Central memory CD8-positive, alpha-beta T cell (primary cell): ENCODE measurements at places on chromosomes 7 and 10.

DNA sequence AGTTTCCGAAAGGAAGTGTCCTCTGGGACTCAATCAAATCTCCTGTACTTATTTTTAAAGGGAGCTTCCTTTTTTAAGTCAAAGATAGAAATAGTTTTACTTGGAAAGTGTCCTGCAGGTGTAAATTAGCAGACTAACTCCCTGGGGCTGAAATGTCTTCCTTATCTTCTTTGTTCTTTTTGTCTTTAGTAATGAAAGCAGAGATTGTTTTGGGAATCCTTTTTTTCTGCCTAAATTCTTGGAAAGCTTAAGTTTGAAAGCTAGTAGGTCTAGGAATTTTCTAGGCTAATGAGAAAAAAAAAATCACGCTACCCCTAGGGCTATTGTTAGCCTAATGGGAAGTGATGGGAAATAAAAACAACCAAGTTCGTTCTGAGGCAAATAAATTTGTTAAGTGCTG lies 139.1 kb upstream of the CSTF2T start:
- no peak for DNase-seq

DNA sequence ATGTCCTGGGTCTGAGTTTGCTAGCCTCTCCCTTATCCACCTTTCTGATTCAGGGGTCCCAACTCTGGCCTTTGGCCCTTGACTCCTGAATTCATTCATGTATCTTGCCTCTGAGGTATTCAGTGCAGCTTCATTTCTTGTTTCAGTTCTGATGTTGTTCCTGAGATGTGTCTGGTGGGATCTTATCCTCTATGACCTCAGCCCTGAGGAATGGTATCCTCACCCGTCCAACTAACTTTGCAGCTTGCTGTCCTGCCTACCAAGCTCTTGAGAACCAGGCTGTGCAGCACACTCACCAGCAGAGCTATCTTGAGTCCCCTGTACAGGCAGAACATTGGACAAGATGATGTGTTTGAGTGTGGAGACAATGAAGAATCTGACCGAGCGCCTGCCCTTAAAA lies 13.8 kb downstream of the SUFU start:
- DNase-seq, result no peak

- no peak for DNase-seq
Observed at GRCh38 chr7:155874010-155874409, 61.7 kb upstream of the SHH start.

DNA sequence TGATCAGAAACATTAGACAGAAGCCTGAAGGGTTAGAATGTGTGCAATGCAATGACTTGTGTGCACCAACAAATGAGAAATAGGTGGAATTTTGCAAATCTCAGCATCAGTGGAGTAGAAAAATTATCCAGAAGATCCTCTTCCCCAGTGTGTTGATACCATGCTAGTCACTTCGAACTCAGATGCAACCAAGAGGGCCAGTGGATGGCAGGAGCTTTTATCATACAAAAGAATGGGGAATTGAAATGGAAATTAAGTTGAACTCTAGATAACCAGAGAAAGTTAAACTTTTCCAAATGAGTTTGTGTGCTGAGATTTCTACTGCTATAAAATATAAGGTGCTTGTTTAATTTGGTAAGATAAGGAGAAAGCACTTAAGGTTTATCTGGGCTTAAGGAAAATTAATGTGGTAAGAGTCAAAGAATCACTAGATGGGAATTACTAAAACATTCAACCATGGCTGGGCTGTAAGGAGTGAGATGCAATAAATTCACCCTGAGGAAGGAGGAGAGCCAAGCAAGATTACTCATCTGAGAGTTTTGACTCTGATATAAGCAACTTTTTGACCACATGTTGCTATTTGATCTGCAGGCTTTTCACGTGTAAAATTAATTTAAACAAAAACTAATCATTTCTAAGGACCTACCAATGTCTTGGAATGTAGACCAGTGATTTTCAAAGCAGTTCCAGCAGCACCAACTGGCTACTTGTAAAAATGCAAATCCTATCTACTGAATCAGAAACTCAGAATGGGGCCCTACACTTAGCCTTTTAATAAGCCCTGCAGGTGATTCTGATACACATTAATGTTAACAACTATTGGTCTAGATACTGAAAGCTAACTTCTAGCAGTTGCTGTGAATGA lies 113.2 kb downstream of the CDC14C start:
- no peak for DNase-seq
